SW480 (cell line): ENCODE measurements at places on chromosomes 3 and 15.
A peak's percentile ranks its signal among the peaks of the same experiment; 100 is the strongest.

DNA sequence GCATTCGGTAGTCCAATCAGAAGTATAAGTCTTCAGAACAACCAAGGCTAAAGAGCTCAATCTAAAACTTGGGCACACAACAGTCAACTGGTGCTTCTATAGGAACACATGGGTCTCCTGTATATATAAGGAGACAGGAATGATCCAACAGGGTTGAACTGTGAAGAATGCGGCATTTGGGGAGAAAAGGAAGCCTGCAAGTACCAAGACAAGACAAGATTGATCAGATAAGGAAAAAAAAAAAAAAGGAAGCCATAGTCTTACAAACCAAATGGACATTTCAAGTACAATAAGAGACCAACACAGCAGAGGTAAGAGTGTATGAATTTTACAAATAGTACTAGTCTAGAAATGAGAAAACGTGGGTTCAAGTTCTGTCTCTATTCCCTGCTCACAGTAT is 6.5 kb downstream of the CPEB1 start:
- DNase-seq, result no peak

DNA sequence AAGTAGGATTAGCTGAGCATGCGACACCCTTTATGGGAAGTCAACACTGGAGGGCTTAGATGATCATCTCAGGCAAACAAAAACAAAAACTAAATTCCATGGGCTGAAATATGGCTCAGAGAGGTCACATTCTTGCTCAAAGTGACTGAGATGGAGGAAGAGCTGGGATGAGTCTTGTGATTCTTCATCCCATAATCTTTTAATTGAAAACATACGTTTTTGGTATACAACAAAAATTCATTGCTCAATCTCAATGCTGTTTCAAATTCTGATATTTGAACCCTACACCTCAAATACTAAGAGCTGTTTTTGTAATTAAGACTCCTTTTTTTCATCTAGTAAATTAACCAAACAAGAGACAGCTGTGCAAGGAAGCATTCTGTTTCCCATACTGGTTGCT is 257.0 kb downstream of the NR1D2 start:
- no peak for DNase-seq

- no peak for DNase-seq
These were observed 55.2 kb downstream of the PCSK6 start for GRCh38 chr15:101434032-101434920.

GRCh38 chr3:45218578-45219390 is 7.3 kb downstream of the TMEM158 start:
- DNase-seq, result no peak

DNA sequence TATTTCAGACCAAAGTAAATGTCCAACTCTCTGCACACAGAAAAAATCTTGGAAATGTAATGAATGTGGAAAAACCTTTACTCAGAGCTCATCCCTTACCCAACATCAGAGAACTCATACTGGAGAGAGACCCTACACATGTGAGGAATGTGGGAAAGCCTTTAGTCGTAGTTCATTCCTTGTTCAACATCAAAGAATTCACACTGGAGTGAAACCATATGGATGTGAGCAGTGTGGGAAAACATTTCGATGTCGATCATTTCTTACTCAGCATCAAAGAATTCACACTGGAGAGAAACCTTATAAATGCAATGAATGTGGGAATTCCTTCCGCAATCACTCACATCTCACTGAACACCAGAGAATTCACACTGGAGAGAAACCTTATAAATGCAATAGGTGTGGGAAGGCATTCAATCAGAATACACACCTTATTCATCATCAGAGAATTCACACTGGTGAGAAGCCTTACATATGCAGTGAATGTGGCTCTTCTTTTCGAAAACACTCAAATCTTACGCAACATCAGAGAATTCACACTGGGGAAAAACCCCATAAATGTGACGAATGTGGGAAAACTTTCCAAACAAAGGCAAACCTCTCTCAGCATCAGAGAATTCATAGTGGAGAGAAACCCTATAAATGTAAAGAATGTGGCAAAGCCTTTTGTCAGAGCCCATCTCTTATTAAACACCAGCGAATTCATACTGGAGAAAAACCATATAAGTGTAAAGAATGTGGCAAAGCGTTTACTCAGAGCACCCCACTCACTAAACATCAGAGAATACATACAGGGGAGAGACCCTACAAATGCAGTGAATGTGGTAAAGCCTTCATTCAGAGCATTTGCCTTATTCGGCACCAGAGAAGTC is 8.0 kb upstream of the ZNF501 start:
- no peak for DNase-seq

DNA sequence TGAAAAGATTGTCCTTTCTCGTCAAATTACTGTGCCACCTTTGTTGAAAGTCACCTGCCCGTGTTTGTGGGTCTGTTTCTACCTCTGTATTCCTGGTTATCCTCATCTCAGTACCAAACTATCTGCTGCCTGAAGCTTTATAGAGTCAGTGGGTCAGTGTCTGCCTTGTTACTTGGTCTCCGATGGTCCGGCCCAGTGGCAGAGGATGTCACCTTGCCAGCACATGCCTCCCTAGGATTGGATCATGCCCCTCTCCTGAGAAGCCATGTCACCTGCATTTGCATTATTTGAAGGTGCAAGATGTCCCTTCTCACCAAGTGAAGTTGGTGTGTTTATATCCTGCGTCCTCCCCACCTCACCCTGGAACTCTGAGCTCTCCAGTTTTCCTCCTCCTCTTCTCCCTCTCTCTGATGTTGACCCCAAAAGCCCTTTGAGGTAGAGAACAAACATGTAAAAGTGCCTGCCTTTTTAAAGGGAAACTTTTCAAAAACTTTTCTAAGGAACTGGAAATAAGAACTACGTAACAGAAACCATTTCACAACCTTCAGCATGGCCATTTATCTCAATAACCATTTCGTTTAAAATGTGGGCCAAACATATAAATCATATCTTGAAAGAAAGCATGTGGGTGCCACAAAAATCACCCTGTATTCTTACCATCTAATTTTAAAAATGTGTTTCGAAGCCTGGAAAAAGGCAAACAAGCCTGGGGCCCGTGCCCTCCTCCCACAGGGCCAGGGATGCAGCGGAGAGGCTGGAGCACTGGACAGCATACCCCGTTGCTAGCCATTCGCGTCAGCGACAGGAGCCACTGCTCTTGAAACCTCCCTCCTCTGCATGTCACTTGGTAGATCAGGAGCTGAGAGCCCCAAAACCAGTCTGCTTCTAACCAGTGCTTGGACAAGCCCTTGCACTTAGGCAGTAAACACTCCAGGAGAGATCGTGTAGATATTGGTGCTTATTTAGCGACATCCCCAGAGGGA is 102.1 kb downstream of the VGLL4 start:
- DNase-seq, result no peak

GRCh38 chr15:73746883-73747282 is 6.3 kb downstream of the INSYN1 start:
- no peak for DNase-seq

DNA sequence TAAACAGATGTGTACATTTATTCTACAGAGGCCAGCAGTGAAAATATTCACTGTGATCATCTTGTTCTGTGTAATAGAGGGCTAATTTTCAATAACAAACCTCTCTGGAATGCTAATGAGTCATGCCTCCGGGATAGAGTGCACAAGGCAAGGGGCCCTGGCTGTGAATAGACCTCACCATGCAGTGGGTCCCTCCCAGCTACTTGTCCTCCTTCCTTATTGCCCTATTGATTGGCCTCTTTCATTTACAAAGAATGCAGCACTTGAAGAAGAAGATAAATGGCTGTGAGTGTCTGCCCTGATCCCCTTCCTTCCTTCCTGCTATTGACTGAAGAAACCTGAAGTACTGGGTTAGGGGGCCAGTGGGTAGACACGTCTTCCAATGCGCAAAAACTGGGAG is 436.3 kb downstream of the WDR72 start:
- DNase-seq, result peak; percentile 0

DNA sequence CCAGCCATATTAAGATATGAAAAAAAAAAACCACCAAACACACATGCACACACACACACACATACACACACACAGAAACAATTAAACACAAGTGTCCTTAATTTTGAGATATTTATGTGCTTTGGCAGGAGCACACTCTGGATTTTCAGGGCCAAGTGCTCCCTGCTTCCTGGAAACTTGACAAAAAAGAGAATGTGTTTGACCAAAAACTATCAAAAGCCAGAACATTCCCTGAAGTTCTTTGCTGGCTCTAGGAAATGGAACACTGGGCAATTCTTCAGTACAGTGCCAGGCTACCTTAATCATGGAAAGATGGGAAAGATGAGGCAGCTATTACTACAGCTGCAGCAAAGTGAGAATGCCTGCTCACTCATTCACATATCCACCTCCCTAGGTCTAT is 44.6 kb downstream of the P3H2 start:
- DNase-seq, result no peak

DNA sequence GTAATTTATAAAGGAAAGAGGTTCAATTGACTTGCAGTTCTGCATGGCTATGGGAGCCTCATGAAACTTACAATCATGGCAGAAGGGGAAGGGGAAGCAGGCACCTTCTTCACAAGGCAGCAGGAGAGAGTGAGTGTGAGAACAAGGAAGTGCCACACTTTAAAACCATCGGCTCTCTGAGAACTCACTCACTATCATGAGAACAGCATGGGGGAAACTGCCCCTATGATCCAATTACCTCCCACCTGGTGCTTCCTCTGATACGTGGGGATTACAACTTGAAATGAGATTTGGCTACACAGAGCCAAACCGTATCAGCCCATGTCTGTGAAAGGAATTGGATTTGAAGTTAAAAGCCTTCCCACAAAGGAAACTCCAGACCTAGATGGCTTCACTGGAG is 39.1 kb downstream of the TKT start:
- no peak for DNase-seq

DNA sequence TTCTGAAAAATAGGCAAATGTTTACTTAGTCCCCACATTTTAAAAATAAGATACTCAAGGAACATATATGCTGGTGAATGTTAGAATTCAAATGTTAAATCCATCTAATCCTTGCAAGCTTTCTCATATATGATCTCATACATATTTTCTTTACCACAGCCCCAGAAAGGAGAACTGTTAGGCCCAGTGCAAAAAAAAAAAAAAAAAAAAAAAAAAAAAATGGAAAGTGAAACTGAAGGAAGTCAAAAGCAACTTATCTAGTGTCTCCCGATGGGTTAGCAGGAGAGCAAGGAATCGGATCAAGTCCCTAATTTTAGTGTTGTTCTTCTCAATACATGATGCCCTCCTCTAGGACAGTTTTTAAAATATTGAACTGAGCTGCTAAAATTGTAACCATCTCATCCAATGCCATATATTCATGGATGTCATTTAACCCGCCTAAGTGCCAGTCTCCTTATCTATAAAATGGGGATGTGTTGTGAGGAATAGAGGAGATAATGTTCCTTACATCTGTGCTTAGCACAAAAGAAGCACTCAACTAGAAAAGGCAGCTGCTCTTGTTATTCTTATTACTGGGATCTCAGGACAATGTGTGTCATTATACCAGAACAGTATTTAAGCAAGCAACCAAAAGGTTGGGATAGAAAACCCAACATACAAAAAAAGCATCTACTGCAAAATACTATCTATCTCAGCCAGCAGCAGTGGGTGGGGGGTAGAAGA is 279.7 kb downstream of the MAGI1 start:
- DNase-seq, result no peak
